DMS79 (cell line): ENCODE measurements at places on chromosomes 4 and X.

- DNase-seq: no peak
These were observed 299.5 kb upstream of the CLNK start for GRCh38 chr4:10983885-10984640.

DNA sequence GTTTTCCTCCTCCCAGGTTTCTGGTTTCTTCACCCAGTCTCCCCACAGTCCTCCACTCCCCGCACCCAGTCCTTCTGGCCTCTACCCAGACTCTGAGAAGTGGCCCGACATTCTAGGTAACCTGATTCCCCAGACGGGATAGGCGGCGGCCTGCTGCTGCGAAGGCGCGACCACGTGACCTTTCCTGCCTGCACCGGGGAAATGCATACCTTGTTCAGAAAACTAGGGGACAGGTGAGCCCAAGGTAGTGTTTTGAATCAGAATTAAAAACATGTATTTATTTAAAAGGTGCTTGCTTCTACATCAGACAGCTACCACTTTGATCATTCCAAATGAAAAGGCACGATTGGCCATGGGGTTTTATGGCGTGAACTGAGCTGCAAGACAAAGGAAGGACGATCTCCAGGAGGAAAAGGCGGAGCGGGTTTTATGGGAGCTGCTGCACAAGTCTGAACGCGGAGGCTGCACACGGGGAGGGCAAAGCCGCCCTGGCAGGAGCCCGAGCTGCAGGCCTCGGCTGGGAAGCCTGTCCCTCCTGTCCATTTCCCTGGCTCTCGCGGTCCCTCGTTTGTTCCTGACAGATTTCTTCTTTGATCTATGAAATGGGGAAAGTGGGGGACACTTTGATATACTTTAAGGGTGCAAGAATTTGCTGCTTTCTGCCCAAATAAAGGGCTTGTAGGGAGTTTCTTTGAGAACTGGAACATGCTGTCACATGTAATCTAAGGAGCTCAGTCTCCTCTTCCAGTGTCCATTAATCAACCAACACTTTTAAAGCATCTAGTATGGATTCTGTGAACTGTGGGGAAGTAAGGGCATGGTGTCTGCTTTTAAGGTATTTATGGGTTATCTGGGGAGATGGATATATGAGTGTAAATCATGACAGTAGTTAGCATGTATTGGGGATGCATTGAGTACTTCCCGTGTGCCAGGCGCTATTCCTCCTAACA lies 150.9 kb downstream of the SPRY1 start:
- peak; percentile 40 for DNase-seq

DNA sequence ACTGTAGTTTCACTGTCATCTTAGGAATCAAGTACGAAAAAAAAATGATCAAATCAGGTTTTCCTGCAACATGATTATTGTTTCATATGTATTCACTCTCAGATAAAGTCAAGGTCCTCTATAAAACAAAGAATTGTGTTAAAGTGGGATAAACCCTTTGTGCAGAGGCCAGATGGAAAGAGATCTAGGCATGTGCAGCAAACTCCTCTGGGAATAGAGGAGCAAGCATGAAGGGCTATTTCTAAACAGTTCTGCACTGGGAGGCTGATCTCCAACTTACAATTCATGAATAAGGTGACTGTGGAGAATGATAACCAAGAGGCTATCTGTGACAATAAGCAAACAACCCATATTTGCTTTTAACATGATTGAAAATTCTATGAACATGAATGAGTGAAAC lies 2.4 kb upstream of the WDFY3 start:
- no peak for DNase-seq

GRCh38 chr4:76905521-76905920 lies 7.6 kb upstream of the SOWAHB start:
- DNase-seq: no peak

- DNase-seq: no peak
These were observed 156.0 kb upstream of the ANKRD50 start for GRCh38 chr4:124868495-124868894.

DNA sequence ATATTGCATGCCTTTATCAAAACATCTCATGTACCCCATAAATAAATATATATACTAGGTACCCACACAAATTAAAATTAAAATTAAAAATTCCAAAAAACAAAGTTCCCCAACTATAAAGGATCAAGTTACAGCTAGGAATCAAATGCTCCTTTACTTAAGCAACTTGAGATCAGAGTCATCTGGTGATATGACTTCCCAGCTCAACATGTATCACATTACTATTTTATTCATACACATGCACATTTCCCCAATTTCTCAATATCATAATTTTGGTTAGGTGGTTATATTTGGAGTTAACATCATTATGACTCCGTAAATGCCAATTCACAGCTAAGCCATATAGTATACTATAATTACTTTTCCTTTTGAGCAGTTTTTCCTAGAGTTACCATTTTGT lies 60.9 kb downstream of the CLOCK start:
- DNase-seq: no peak

GRCh38 chrX:153820601-153821000 lies 9.7 kb downstream of the PDZD4 start:
- no peak for DNase-seq

DNA sequence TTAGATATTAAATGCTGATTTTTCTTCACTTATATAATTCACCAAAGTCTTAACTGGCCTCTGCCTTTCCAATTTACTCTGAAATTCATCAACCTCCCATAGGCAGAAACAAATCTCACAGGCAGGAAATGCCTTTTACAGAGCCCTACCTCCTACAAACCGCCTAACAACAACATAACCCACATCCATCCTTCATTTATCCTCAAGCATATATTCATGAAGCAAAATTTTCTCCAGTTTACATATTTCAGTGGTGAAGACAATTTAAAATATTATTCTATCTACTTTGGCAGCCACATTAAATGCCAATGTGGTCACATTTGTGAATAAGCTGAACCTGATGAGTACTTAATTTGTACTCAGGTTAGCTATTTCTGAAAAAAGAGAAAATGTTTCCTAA lies 30.3 kb downstream of the SEPSECS start:
- no peak for DNase-seq

DNA sequence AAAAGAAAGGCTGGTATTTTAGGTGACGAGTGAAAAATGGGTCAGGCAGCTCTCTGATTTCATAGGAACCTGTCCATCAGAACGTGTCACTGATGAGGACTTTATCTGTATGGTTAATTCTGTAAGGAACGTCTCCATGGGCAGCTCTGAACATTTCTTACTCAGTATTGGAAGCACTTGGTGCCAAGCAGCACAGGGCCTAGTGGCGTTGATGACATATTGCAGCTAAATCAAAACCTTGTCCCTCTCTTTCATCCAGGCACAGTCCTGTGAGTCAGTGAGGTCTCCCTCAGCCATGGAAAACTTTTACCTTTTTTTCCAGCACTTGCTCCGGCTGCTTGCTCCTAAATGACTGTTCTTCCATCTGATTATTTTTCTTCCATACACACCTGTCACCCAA lies 301.9 kb downstream of the DHX15 start:
- DNase-seq: no peak

GRCh38 chr4:83075311-83076095 lies 39.0 kb downstream of the PLAC8 start:
- no peak for DNase-seq

DNA sequence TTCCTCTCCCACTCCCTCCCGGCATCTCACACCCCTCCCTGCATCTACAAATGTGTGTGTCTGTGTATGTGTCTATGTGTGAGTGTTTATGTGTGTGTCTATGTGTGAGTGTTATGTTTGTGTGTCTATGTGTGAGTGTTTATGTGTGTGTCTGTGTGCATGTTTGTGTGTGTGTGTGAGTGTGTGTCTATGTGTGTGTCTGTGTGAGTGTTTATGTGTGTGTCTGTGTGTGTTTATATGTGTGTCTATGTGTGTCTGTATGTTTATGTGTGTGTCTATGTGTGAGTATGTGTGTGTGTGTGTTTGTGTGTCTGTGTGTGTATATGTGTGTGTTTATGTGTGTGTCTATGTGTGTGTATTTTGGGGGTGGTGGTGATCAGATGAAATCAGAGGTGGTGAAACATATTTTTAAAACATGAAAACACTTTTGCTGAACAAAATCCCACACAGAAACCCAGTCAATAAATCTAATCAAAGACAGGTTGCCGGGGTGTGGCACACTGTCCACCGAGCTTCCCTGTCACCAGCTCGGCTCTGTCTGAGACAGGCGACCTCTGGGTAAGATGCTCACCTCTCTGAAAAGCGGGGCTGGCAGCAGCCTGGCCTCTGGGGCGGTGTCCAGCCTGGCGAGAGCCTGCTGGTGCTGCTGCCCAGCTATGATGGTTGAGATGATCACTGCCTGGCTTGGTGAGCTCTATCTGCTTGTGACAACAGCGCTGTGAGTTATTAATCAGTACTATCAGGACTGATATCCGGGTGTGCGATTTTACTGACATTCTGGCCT lies 186.7 kb upstream of the PSAPL1 start:
- DNase-seq: no peak

DNA sequence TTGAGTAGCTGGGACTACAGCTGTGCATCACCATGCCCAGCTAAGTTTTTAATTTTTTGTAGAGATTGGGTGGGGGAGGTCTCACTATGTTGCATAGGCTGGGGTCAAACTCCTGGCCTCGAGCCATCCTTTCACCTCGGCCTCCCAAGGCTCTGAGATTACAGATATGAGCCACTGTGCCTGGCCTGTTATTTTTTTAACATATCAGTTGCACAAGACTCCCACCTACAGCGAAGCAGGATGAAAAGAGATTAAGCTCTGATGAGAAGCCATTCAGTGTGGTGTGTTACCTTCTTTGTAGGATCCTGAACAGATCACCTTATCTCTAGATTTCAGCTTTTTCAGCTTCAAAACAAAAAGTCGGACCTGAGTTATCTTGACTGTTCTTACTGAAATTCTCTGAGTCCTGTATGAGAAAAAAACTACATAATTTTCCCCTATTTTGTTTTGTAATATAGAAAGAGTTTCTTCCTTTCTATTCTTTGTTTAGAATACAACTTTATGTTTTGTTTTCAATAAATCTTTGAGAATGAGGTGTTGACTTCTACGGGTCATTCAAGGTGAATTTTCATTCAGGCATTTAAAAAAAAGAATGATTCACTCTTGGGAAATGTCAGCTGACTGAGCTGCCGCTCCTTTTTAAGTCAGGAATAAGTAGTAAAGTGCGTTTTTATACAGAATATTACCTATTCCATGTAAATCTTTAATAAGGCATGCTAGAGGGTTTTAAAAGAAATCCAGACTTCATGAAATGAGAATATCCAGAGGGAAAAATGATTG lies 134.6 kb downstream of the ARSF start:
- no peak for DNase-seq

- DNase-seq: no peak
These were observed 118.0 kb downstream of the SLC4A4 start for GRCh38 chr4:71456841-71457240.

GRCh38 chr4:3683077-3683743 lies 83.0 kb upstream of the ADRA2C start:
- no peak for DNase-seq

- no peak for DNase-seq
These were observed 49.0 kb downstream of the HTRA3 start for GRCh38 chr4:8318509-8318908.

DNA sequence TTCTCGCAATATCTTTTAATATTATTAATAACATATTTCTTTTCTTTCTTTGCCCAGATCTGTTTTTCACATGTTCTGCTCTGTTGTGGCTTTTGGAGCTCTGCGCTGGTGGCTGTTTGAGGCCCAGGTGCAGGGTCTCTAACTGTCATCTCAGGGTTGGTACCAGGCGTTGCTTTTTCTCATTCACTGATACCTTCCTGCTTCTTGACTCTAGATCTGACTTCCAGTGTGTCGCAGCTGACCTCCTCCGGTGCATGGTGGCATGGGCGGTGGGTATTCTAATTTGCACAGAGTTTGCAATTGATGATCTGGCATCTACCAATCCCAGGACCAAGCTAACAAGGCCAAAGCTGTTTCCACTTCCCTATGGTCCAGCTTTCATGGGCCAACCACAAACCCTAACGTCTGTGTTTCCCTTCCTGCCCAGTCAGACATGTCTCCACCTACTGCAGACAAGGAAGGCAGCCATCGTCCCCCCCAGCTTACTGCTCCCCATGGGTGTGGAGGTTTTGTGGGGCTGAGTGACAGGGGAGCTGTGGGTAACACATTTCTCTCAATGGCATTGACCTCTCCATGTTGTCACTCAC lies 25.2 kb downstream of the LETM1 start:
- DNase-seq: no peak

- no peak for DNase-seq
These were observed 32.8 kb downstream of the CEP44 start for GRCh38 chr4:174316546-174316945.

DNA sequence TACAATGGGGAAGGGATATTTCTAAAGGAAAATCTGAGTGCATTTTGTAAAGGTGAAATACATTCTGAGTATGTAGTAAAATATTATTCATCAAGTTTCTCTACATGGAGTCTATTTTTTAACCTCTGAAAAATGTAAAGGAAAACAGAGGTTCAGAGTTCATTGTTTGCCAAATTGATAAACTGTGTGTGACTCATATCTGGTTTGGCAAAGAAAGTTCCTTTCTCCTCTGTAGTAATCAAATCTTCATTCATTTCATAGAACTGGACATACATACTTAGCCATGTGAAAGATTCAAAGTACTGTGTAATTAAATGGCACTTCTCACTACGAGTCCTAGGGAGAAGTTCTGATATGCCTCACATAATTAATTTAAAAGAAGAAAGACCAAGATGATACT lies 61.6 kb downstream of the HPGD start:
- DNase-seq: no peak
